Stimulated activated CD4-positive, alpha-beta T cell treated with anti-CD3 and anti-CD28 coated beads, Interleukin-15, amount 100 ng/mL, for 1 hour (primary cell): ENCODE measurements at places on chromosomes 2 and 18.

- DNase-seq: no peak
Measured at GRCh38 chr2:234631646-234632514, 135.0 kb upstream of the ARL4C start.

GRCh38 chr2:19711470-19712372 is 190.1 kb downstream of the TTC32 start:
- no peak for DNase-seq

GRCh38 chr2:79155826-79156476 is 3.6 kb downstream of the REG3A start:
- DNase-seq: no peak

- no peak for DNase-seq
Measured at GRCh38 chr2:68250196-68250595, 2.1 kb downstream of the PPP3R1 start.

- no peak for DNase-seq
Measured at GRCh38 chr18:63286926-63287325, 32.6 kb downstream of the BCL2 start.

GRCh38 chr2:28624793-28625701 is 126.6 kb upstream of the PPP1CB start:
- DNase-seq: peak; percentile 31

DNA sequence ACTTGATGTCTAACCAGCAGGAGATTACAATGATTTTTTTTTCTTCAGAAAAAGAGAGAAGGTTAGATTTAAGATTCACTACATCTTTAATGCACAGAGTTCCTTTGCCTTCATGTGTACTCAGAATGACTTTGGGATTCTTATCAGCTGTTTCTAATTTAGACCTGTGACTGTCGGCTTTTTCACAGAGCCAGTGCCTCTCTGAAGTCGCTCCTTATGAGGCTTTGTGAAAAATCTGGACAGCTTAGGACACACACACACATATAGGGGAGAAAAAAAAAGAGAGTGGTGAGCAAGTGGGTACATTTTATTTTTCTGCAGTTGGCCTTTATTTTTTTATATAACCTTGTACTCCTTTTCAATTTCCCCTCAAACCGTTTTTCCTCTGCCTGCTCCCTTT is 893.1 kb upstream of the CELF4 start:
- no peak for DNase-seq

DNA sequence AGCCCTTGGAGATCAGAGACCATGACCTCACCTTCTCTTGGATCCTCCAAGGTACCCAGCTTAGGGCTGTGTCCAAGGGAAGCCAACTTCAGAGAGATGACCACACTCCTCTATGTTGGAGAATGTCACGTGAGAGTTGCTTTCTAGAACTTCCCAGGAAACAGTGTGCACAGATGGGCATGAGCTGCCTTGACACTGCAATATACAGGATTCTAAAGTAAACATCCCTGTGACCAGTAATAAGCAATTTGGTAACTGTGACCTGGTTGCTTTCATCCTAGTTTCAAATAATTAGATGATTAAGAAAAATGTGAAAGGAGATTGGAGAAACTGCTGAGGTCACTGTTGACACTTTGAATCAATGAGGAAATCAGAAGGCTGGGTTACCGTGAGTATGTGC is 181.1 kb upstream of the EPAS1 start:
- no peak for DNase-seq

DNA sequence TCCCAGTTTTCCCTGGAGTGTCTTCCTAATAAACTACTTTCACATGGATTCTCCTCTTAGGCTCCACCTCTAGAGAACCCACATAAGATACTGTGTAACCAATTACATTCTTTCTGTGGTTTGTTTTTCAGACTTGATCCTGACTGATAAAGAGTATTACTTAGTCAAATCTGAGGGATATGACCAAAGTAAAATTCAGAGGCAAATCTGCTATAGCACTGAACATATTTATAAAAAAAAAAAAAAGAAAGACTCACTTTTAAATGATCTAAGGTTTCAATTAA is 13.9 kb downstream of the CKAP2L start:
- DNase-seq: no peak

GRCh38 chr2:198775737-198776136 is 682.0 kb downstream of the SATB2 start:
- no peak for DNase-seq

- no peak for DNase-seq
Measured at GRCh38 chr2:16227811-16228462, 287.6 kb downstream of the MYCN start.

GRCh38 chr2:79512442-79513401 is at the start of gene CTNNA2:
CTNNA2 (plus strand) TSS chr2:79513051.
- DNase-seq: no peak

DNA sequence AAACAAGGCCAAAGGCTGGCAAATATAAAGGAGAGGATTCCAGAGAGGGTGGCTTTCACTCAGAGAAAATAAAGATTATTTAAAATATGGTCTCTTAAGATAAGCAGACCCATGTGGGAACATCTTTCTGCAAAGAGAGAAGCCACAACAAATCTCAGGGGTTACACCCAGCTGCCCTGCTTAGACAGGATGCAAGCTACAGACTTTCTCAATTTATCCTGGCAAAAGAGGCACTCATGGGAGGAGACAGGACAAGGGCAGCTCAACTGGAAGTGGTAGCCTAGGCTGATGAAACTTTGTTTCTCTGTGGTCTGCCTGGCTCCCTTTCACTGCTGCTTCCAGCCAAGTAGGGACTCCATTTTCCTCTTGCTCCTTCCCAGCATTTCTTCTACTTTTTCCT is 25.9 kb upstream of the SULT1C4 start:
- no peak for DNase-seq

GRCh38 chr2:4791488-4791887 is 900.7 kb upstream of the SOX11 start:
- DNase-seq: no peak

DNA sequence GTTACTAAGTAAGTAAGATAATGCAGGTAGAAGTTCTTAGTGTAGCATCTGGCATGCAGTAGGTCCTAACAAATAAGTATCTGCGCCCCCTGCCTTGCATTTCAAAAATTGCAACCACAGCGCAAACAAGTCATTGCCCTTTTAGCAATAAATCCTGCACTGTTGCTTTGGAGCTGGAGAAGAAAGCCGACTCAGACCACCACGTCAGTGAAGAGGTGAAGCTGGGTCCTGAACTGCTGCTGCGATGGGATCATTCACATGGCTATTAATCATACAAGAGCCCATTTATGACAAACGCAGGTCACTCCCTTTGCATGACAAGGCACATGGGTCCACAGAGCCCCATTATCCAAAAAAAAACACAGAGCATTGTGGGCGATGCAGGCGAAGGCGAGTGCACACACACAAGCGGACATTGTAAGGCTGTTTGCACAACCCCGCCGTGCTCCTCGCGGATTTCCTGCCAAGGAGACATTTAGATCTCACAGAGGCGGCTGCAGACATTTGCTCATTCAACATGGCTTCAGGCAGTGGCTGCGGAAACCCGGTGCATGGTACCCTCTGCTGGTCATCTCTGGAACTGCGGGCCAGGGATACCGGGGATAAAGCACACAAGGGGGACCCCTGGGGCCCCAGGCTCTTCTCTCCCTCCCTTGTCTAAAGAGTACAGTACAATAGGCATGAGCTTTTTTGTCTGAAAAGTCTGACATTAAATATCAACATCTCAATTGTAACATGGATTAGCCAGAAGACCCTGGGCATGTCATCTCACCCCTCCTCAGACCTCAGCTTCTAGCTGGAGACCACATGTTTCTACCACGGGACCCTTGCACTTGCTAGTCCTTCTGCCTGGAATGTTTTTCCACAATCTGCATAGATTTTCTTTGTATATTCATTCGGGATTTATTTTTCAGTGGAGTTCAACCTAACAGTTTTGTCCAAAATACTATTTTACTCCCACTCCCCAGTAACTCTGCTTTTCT is 56.7 kb downstream of the CYRIA start:
- peak; percentile 83 for DNase-seq

DNA sequence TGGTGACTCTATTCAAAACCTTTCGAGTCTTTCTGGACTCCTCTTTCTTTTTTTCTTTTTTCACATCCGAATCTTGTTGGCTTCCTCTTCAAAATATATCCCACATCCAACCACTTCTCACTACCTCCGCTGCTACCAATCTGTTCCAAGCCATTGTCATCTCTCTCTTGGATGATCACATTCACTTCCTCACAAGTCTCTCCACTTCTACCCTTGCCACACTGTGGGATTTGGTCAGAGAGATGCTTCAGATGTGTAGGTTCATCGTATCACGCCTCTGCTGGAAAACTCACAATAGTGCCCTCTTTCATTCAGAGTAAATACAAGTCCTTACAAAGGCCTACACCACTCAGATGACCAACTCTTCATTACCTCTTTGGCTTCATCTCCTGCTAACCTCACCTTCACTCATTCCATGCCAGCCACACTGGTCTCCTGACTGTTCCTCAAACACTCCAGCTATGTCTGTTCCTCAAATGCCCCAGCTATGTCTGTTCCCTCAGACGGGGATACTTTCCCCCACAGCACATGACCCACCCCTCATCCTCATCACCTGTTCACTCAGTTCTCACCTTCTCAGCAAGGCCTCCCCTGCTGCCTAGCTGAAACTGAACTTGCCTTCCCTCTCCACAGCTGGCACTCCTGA is 67.2 kb upstream of the PELI1 start:
- no peak for DNase-seq
